Astrocyte of the cerebellum (primary cell): ENCODE measurements at places on chromosomes 3 and 15.

GRCh38 chr3:173617490-173617889, 219.9 kb downstream of the NLGN1 start:
- DNase-seq: no peak

GRCh38 chr15:99385005-99385669, 133.9 kb downstream of the LRRC28 start:
- DNase-seq: no peak

- no peak for DNase-seq
These were observed 370.7 kb upstream of the SLCO3A1 start for GRCh38 chr15:91482799-91483198.

DNA sequence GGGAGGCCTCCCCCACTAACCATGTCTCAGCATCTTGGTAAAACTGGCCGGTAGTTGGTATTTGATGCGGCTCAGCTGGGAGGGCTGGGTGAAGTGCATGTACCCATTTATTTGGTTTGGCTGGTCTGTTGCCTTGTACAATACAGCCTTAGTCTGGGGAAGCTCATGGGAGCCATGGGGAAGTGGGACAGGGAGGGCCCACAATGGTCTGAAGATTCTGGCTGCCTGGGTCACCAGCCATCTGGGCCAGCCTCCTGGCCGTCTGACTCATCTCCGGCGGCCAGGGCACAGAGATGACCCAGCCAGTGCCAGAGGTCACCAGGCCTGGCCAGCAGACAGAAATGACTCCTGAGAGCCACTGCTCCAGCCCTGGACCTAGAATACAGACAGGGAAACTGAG, 51.6 kb upstream of the SMAD6 start:
- no peak for DNase-seq

DNA sequence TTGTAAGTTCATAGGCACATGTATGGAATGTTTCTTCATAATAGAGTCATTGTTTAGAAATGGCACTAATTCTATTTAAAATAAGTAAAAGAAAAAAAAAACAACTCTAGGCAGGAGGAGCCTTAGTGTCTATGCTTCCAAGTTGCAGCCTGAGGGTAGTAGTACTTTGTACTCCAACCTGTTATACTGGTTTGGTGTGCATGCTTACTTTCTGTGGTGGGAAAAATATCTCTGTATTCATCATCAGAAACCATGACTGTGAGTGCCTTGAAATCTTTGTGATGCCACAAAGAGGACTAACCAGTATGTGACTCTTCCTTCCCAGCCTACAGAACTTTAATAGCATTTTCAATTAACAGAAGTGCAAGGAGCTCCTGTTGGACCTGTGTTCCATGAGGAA, 4.4 kb downstream of the NAALADL2 start:
- DNase-seq: no peak

DNA sequence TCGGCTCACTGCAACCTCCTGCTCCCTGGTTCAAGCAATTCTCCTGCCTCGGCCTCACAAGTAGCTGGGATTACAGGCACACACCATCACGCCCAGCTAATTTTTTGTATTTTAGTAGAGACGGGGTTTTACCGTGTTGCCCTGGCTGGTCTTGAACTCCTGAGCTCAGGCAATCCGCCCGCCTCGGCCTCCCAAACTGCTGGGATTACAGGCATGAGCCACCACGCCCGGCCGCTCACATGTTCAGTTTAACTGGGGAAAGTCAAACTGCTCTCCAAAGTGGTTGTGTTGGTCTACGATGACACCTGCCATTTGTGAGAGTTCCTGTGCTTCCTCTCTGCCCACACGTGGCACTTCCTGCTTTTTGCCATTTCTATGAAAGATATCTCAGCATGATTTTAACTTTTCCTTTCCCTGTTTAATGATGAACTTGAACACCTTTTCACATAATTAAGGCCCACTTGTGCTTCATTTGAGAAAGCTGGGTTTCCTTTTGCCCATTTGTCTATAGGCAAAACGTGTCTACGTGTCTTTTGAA, 877 bp upstream of the GP5 start:
- no peak for DNase-seq

DNA sequence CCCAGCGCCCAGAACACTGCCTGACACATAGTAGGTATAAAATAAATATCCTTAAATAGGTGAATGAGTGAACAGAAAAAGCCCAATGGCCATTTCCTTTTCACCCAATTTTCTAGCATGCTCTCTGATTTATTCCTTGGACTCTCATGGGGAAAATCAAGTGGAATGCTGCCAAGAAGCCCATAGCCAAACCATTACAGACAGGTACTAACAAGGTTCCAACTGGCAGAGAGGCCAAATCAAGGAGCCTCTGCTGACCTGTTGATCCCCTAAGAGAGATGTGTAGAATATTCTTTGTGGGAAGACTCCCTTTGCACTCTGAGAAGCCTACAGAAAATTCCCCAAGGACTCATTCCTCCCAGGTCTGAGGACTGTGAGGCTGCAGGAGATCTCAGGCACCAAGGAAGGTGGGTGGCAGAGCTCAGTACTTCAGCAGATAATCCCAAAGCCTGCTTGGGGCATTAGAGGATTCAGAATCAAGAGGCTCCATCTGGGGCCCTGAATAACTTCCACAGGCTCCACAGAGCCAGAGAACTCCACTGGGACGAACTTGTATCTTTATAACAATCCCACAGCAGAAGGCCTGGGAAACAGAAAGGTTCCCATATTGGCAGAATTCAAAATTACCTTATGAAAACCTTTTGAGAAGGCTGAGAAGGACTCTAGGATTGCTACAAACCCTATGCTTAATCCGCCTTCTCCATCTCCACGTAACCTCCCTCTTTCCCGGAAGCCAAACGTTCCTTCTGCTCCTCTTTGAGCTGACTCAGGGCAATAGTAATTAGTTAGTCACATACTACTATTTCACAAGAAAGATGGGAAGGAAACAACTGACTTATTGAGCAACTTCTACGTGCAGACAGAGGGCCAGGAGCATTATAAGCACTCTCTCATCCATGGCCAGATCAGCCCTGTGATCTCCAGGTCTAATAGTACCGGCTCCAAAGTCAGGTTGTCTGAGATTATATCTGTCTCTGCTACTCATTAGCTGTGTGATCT, 34.5 kb downstream of the PRICKLE2 start:
- no peak for DNase-seq

DNA sequence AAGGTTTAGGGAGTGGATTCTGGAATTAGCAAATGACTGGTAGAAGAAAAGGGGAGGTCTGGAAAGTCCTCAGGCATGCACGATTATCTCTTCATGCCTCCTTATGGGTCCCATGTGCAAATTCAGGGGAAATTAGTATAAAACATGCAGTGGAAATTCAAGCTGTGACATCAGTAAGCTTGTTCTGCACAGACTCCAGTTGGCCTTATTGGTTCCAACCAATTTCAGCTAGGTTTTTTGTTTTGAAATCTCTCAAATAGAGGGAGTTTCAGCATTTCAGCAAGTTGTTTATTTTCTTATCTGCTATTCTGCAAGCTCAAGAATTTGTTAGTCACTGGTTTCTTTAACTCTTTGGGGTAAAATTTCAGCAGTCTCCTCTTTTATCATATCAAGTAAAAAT, 774 bp upstream of the TMCO5A start:
- DNase-seq: no peak

DNA sequence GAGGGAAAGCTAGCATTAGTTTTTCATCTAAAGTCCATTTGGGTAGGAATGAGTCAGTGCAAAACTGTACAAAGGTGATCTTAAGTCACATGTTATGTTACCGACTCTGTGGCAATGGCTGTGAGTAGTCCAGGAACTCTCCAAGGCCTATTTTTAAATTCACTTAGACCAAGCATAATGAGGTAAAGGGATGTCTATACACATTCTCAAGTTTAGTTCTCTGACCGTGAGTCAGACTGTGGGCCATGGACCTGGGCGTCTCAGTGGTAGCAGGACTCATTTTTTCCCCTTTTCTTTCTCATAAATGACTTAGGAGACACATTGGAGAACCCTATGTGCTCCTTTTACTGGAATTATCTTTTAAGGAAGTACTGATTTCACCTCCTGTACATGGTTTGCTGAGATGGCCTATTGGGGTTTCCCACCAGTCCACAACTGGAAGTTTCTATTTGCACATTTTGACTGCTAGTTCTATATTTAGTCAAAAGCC, 488.7 kb upstream of the TPRG1 start:
- DNase-seq: peak; percentile 79

DNA sequence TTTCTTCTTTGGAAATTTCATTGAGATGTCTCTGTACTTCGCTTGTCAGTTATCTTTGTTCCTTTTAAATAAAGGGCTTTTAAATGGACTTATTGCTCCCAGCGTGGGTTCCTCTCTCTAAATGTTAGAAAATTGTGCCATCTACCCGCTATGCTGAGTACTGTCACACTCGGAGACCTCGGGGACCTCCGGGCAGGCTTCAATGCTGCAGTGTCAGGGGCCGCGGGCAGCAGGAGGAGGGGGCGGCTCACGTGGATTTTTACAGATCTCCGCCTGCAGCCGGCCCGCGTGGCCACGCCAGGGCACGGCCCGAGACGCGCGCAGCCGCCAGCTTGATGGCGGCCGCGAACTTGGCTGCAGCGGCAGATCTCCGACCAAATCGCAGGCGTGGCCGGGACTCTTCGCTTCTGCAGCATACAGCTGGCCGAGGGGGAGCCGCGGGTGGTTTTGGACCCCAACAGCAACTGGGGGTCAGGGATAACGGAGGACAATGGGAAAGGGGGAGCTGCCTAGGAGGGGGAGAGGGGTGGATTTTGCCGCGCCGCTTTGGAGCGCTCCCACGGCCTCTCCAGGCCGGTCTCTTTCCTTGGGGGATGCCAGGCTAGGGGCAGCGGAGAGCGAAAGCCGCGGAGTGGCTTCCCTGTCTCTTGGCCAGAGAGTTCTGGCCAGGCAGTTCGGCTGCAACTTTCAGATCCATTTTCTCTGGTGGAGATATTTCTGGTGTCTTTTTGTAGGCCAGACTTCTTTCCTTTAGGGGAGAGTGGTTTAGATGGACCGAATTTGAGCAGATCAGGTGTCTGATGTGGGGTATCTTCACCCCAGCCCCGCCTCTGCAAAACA, 15.3 kb downstream of the NR2F2 start:
- no peak for DNase-seq

GRCh38 chr3:145943952-145944351, 217.0 kb downstream of the PLOD2 start:
- no peak for DNase-seq

DNA sequence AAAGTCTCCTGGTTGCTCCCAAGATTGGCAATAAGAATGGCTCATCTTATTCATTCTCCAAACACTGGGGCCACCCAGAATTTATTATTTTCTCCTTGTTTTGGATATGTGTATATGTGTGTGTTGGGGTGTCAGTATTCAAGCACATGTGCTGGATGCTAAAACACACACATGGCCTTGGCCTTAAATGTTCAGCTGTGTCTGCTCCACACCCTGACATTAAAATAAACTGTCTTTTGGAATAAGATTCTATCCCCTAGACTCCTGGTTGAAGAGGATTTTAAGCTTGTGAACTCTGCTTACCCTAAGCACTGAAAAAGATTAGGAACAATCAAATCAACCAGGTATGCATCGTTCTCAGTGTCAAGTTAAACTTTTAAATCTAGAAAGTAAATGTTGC, 382.9 kb upstream of the MCTP2 start:
- DNase-seq: no peak

GRCh38 chr3:12138044-12138443, 20.7 kb downstream of the TIMP4 start:
- no peak for DNase-seq

GRCh38 chr3:71974786-71975185, 189.8 kb upstream of the PROK2 start:
- DNase-seq: no peak

GRCh38 chr3:111476701-111477100, 65.3 kb upstream of the CD96 start:
- DNase-seq: no peak

DNA sequence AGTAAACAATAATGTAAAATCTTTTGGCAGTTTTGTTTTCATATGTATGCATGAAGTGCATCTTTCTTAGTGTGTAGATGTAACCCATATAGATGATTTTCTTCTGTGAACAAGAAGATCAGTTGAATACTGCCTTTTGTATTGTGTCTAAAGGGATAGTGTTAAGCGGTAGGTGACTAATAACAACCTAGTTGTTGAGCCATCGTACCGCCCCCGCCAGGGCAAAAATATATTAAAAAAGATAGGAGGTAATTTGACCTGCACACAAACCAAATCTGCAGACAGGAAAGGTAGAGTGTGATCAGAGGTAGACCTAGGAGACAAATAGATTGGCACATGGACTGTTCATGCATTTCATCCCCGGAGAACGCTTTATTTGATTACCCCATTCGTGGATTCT, 3.3 kb upstream of the GMNC start:
- DNase-seq: no peak

DNA sequence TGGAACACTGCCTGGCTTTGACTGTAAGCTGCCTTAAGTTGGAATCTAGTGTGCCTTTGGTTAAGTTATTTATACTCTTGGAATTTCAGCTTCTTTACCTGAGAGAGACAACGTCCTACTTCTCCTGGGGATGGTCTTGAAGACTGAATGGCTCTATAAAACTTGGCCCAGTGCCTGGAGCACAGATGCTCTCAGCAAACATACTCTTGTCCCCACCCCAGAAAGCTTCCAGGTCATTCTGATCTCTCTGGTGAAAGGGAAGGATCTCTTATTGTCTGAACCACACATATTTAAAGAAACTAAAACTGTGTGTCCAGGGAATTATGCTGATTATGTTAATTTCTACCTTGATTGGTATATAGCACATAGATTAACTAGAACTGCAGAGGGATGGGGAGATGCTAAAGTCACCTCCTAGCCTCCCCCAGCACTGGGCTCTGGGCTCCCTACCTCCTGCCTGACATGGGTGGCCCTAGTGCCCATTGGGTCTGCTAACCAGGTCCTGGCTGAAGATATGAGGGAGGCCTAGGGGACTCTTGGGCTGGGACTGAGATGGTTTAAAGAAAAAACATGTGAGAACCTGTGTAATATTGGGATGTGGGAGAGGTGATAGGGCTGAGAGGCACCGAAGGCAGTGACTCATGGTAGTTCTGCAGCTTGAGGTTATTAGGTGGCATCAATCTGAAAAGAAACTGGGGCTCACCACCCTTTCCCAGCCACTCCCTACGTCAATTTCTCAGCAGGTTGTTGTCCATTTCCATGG, 171.0 kb downstream of the RPLP1 start:
- no peak for DNase-seq

DNA sequence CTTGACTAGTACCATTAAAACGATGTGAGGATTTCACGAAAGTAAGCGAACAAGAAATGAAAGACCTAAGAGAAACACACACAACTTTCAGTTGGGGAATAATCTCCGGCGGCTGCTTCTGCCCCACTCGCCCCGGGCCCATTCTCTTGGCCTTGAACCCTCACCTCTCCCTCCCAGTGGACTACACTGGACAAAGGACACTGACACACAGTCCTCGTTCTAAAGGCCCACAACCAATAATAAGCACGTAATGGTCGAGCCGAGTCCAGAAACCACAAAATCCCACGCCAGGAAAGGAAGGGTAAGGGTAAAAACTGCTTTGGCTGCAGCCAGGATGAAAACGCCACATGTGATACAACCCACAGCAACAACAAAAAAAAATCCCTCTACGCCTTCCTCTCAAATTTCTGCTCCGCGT, 469 bp downstream of the ZNF770 start:
- DNase-seq: peak; percentile 13

- DNase-seq: no peak
These were observed 20.6 kb downstream of the TLNRD1 start for GRCh38 chr15:81021321-81021720.

- DNase-seq: no peak
These were observed 11.8 kb downstream of the SLC12A8 start for GRCh38 chr3:125200731-125201139.
